ENCODE measurements at places on chromosomes 4 and X.

DNA sequence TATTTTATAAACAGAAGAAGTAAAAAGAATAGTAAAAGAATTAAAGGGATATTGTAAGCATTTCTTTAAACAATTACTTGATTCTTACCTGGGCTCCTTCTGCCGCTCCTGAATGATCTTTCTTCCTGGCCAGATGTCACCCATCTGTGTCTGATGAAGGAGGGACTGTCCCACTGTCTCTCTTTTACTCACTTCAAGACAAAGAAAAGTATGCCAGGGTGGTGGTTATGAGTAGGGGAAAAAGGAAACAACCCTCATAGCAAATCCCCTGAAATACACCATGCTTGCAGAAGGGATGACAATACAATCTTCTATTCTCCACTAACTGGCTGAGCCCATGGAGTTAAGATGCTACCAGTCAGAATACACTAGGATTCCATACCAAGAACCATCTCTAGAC, 31.1 kb downstream of the SYTL4 start:
- H3K27ac ChIP-seq = no peak overlapping the region
- no peaks in the 10 kb centered on the region for H3K36me3 ChIP-seq
- DNase-seq = no peak
- H3K4me3 ChIP-seq = no peak overlapping the region

- no peak overlapping the region for H3K27ac ChIP-seq
- peaks cover 2% of the 10 kb centered on the region for H3K4me1 ChIP-seq
- peaks cover 17% of the 10 kb centered on the region for H3K27me3 ChIP-seq
- no peak overlapping the region for H3K4me3 ChIP-seq
These were observed 37.5 kb downstream of the PGRMC1 start for GRCh38 chrX:119273420-119274192.

- no peak overlapping the region for H3K4me3 ChIP-seq
- no peak overlapping the region for H3K27ac ChIP-seq
- no peaks in the 10 kb centered on the region for H3K36me3 ChIP-seq
These were observed 170.2 kb downstream of the FAT4 start for GRCh38 chr4:125484912-125485311.

GRCh38 chrX:64842492-64842891, 133.8 kb downstream of the ZC4H2 start:
- H3K4me1 ChIP-seq = no peaks in the 10 kb centered on the region
- H3K27me3 ChIP-seq = no peaks in the 10 kb centered on the region
- H3K4me3 ChIP-seq = no peak overlapping the region
- H3K27ac ChIP-seq = no peak overlapping the region
- DNase-seq = no peak

DNA sequence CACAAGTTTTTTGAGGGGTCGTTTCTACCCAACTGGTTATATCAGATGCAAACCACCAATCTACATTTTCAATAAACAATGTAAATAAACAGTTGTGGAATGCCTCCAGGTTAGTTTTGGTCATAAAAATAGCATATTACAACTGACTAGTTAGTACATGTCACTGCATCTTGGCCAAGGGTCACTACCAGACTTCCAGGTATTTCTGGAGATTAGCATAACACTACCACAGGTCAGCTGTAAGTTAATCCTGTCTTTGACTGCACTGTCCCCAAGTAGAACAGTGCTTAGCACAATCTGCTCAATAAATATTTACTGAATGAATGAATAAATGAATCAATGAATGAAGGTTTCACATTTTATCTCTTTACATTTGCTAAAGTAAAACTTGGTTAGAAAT, 64.4 kb downstream of the TBC1D19 start:
- no peaks in the 10 kb centered on the region for H3K27me3 ChIP-seq
- H3K4me1 ChIP-seq = no peaks in the 10 kb centered on the region
- H3K4me3 ChIP-seq = no peak overlapping the region
- DNase-seq = no peak
- H3K27ac ChIP-seq = no peak overlapping the region
- no peaks in the 10 kb centered on the region for H3K36me3 ChIP-seq

GRCh38 chr4:152607178-152607577, 71.3 kb upstream of the FBXW7 start:
- no peak overlapping the region for H3K4me3 ChIP-seq
- no peak overlapping the region for H3K27ac ChIP-seq
- H3K27me3 ChIP-seq = peaks cover 8% of the 10 kb centered on the region
- no peaks in the 10 kb centered on the region for H3K36me3 ChIP-seq
- no peak for DNase-seq

DNA sequence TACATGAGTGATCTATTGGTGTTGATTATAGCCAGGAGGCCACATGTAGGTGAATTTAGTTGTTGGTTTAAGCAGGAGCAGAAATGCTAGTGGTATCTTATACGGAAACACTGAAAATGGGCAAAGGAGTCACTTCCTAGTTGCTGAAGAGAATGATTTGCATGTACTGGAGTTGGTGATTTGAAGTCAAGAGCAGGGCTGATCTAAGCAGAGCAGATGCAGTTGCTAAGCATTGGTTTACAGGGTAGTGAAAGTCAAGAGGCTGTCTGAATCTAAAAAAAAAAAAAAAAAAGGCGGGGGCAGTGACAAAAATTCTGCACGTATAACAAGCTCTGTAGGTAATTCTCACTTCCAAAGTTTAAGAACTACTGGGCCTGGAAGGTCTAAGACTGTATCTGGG, 90.4 kb upstream of the HPRT1 start:
- no peak overlapping the region for H3K27ac ChIP-seq
- H3K27me3 ChIP-seq = no peaks in the 10 kb centered on the region
- no peak for DNase-seq
- no peak overlapping the region for H3K4me3 ChIP-seq
- no peaks in the 10 kb centered on the region for H3K36me3 ChIP-seq

GRCh38 chr4:47374477-47374876, 89.0 kb downstream of the COMMD8 start:
- DNase-seq = no peak
- no peaks in the 10 kb centered on the region for H3K27me3 ChIP-seq
- no peak overlapping the region for H3K27ac ChIP-seq
- H3K4me1 ChIP-seq = no peaks in the 10 kb centered on the region
- H3K4me3 ChIP-seq = no peak overlapping the region
- no peaks in the 10 kb centered on the region for H3K36me3 ChIP-seq

DNA sequence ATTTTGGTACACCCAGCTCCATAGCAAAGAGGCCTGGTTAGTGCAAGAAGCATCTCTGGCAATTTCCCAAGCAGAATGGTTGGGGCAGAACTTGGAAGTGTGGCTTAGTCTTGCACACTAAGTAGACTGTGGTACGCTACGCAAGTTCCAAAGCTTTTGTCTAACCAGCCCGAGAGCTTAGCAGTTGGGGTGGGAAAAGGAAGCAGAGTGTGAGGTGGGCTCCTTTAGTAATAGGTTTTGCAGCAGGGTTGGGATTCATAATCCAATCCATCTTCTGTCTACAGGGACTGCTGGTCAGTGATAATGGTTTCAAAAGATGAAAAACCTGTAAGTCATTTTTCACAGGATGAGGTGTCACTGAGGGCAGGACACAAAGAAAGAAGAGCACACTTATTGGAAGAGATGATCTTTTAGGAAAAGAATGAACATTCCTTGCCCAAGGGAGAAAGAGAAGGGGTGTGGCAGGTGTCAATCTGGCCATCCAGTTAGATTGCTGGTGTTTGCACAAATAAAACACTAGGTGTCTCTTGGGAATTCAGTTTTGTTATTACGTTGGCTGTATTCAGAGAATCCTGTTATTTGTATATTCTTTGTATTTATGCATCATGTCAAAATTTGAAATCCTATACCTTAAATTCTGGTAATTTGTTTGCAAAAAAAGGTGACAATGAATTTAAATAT, 244.3 kb downstream of the GPAT3 start:
- H3K27me3 ChIP-seq = no peaks in the 10 kb centered on the region
- no peak overlapping the region for H3K27ac ChIP-seq
- no peak overlapping the region for H3K4me3 ChIP-seq
- no peaks in the 10 kb centered on the region for H3K36me3 ChIP-seq
- no peak for DNase-seq

- H3K4me3 ChIP-seq = no peak overlapping the region
- H3K4me1 ChIP-seq = no peaks in the 10 kb centered on the region
- DNase-seq = no peak
These were observed 36.6 kb upstream of the GPR78 start for GRCh38 chr4:8543623-8544022.

GRCh38 chr4:7699031-7699430, 240.6 kb downstream of the AFAP1 start:
- no peak overlapping the region for H3K27ac ChIP-seq
- peaks cover 4% of the 10 kb centered on the region for H3K4me1 ChIP-seq
- no peaks in the 10 kb centered on the region for H3K36me3 ChIP-seq
- no peaks in the 10 kb centered on the region for H3K27me3 ChIP-seq

DNA sequence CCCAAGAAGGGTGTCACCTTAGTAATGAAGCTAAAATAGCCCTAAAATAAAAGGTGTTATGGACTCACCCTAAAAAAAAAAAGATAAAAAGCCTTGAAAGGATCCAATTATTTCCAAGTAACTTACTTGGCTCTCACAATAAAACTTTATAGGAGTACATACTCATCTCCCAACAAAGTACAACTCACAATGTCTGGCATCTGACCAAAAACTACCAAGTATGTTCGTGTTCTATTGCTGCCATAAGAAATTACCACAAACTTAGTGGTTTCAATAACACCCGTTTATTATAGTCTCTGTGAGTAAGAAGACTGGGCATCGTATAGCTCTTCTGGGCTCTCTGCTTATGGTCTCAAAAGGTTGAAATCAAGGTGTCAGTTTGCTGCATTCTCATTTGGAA, 51.0 kb downstream of the BEX1 start:
- no peak overlapping the region for H3K27ac ChIP-seq
- no peaks in the 10 kb centered on the region for H3K36me3 ChIP-seq
- no peak for DNase-seq
- no peak overlapping the region for H3K4me3 ChIP-seq
- no peaks in the 10 kb centered on the region for H3K4me1 ChIP-seq

DNA sequence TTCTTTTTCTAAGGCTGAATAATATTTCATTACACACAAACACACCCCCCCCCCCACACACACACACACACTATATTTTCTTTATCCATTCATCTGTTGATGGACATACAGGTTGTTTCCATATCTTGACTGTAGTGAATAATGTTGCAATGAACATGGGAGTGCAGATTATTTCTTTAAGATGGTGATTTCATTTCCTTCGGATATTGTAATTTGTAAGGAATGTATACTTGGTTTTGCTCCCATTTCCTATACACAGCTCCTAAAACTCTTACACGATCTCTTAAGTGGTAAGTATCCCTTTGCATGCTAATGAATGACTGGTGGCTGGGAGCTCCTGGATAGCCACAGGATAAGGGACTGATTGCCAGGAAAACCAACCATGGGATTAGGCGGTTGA, 14.7 kb upstream of the RBMXL3 start:
- H3K4me1 ChIP-seq = no peaks in the 10 kb centered on the region
- H3K36me3 ChIP-seq = no peaks in the 10 kb centered on the region
- no peak for DNase-seq
- no peak overlapping the region for H3K27ac ChIP-seq
- H3K27me3 ChIP-seq = no peaks in the 10 kb centered on the region
- H3K4me3 ChIP-seq = no peak overlapping the region

DNA sequence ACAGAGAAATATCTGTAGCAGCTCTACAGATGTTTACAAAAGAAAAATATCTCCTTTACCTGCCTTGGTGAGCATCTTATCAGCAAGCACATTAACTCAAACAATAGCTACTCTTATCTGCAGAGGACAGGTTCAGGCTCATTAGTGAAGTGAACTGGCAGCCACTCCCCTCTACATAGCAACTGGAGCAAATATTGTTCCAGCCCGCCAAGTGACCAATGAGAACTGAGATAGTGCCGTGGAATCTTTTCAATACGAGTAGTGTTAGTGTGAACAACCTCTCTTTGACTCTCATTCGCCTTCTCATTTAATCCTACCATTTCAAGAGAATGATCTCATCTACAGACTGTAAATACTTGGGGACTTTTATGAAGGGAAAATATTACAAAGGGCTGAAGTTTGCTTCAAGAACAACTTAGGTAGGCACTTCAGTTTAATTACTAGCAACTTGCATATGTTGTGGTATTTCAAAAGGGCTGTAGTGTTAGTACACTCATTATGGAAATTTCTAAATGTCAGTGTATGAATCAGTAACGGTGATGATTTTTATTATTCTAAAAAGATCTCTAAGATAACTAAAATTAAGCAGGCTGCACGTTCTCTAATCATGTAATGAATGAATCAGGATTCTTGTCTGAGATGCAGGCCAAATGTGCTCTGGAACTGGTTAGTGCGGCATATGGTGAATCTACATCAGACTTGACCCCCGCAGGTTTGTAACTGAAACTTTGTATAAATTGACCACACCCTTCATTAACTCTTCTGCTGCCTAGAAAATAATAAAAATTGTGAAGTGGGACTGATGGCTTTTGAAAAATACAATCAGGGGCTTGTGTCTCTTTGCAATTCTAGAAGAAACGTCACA, 72.4 kb downstream of the PALLD start:
- DNase-seq = no peak
- H3K36me3 ChIP-seq = no peaks in the 10 kb centered on the region
- no peaks in the 10 kb centered on the region for H3K27me3 ChIP-seq
- no peaks in the 10 kb centered on the region for H3K4me1 ChIP-seq

GRCh38 chr4:100254237-100254636, 64.0 kb upstream of the DDIT4L start:
- no peak overlapping the region for H3K27ac ChIP-seq
- no peaks in the 10 kb centered on the region for H3K27me3 ChIP-seq
- H3K4me3 ChIP-seq = no peak overlapping the region
- H3K4me1 ChIP-seq = no peaks in the 10 kb centered on the region
- H3K36me3 ChIP-seq = no peaks in the 10 kb centered on the region

DNA sequence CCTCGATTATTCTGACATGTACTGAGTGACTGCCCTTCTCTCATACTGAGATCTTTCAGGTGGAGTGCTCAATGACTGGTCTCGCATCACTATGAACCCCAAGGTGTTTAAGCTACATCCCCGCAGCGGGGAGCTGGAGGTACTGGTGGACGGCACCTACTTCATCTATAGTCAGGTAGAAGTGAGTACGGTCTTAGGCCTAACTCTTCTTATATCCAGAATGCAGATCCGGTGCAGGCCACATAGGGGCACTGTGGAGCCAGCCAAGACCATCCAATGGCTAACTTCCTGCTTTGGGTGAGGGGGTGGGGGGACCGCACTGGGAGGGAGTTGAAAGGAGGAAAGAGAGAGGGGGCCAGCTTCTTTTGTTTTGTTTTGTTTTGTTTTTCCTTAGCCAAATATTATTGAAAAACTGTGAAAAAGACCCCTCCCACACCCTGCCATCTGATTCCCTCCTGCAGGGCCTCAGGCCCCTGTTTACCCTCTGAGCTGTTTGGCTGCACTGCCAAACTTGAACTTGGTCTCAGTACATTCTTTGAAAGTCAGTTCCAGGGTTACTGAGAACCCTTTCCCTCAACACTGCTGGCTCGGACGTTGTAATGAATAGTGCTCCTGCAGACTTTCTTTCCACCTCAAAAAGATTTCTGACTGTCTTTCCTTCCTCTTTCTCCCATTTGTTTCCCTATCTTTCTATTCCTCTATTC, 16.2 kb downstream of the AWAT2 start:
- DNase-seq = no peak
- peaks cover 3% of the 10 kb centered on the region for H3K27me3 ChIP-seq
- no peak overlapping the region for H3K4me3 ChIP-seq

- H3K4me1 ChIP-seq = no peaks in the 10 kb centered on the region
- no peaks in the 10 kb centered on the region for H3K36me3 ChIP-seq
- H3K27ac ChIP-seq = no peak overlapping the region
- DNase-seq = peak; percentile 1
These were observed 141.0 kb upstream of the FAM47C start for GRCh38 chrX:36867143-36867542.
